Type B pancreatic cell (in vitro differentiated cells): ENCODE measurements at places on chromosomes 5 and 9.

GRCh38 chr9:87346061-87346665 lies 151.5 kb upstream of the DAPK1 start:
- no peaks in the 10 kb centered on the region for H3K36me3 ChIP-seq
- peak overlapping the region; percentile 23 for H3K4me3 ChIP-seq
- no peak for DNase-seq
- H3K4me1 ChIP-seq, result peaks cover 25% of the 10 kb centered on the region
- H3K27me3 ChIP-seq, result no peaks in the 10 kb centered on the region

DNA sequence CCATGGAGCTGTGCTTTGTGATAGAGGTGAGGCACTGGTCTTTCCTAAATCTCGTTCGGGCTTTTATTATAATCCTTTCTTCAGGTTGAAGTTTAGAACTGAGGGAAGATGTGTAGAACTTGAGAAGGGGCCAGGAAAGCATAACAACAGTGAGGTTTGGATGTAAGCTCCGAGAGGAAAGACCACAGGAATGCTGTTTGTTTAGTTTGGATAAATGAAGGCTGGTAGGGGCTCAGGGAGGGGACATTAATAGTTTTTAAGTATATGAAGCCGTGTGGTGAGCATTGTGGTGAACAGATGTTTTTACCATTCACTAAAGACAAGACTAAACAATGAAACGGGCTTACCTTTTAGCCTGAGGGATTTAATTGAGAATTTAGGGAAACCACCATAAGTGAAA lies 130.8 kb downstream of the ARHGAP26 start:
- H3K36me3 ChIP-seq, result peaks cover 14% of the 10 kb centered on the region
- no peaks in the 10 kb centered on the region for H3K27me3 ChIP-seq
- H3K4me3 ChIP-seq, result no peak overlapping the region
- peaks cover 22% of the 10 kb centered on the region for H3K4me1 ChIP-seq

GRCh38 chr9:32723789-32724325 lies 59.5 kb upstream of the TMEM215 start:
- H3K36me3 ChIP-seq, result no peaks in the 10 kb centered on the region
- DNase-seq, result no peak
- H3K4me3 ChIP-seq, result no peak overlapping the region
- H3K27ac ChIP-seq, result no peak overlapping the region

DNA sequence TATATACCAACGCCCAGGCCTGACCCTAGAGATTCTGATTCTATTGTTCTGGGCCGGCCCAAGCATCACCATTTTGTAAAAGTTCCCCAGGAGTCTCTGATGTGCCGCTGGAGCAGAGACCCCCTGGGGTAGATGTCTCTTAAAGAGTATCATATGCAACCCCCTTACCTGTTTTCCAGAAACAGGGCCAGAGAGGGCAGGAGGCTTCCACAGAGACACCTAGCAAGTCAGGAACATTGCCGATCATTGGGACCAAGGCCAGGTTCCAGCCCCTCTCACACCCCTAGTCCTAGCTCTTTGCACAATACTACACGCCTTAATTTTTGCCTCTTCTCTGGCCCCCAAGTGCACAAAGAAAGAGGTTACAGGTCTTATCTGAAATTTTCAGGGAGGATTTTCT lies 63.8 kb downstream of the TMOD1 start:
- H3K4me1 ChIP-seq, result peaks cover 6% of the 10 kb centered on the region
- no peak overlapping the region for H3K27ac ChIP-seq
- no peaks in the 10 kb centered on the region for H3K36me3 ChIP-seq
- peak; percentile 15 for DNase-seq

DNA sequence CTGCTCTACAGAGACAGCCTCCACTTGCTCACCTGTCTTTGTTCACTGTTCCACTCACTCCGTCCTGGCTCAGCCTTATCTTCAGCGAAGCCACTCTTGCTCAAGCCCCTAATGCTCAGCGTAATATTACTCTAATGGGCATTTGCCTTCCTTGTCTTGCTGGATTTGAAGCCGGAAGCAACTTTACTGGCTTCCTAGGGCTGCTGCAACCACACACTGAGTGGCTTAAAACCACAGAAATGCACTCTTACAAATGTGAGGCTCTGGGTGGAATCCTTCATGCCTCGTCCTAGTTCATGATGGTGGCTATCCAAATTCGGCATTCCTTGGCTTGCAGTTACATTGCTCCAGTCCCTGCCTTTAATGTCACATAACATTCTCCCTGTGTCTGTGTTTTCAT lies 85.5 kb upstream of the MARCHF11 start:
- no peak overlapping the region for H3K4me3 ChIP-seq
- H3K4me1 ChIP-seq, result no peaks in the 10 kb centered on the region
- H3K27me3 ChIP-seq, result peaks cover 5% of the 10 kb centered on the region
- H3K36me3 ChIP-seq, result no peaks in the 10 kb centered on the region

GRCh38 chr5:96716007-96716406 lies 53.8 kb downstream of the CAST start:
- DNase-seq, result no peak
- H3K36me3 ChIP-seq, result peaks cover 17% of the 10 kb centered on the region
- H3K4me3 ChIP-seq, result no peak overlapping the region
- peak overlapping the region; percentile 93 for H3K27ac ChIP-seq
- H3K4me1 ChIP-seq, result peaks cover 36% of the 10 kb centered on the region
- no peaks in the 10 kb centered on the region for H3K27me3 ChIP-seq

DNA sequence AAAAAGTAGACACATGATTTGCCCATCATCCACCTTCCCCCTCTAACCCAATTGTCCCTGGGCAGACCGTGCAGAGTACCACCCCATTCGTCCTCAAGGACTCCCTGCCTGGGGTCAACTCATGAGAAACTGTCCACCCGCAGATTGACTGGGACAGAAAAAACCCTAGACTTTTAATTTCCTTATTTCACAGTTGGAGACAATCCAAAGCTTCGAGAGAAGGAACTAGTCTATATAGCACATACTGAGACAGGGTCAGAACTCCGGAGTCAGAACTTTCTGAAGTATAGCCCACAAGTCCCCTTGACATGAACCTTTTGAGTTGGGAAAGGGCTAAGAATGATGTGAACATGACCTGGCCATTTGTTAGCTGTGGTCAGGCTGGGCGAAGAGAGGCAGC lies 7.5 kb upstream of the GPX3 start:
- H3K4me3 ChIP-seq, result no peak overlapping the region
- H3K27me3 ChIP-seq, result peaks cover 9% of the 10 kb centered on the region
- H3K4me1 ChIP-seq, result no peaks in the 10 kb centered on the region
- no peak for DNase-seq
- H3K36me3 ChIP-seq, result no peaks in the 10 kb centered on the region

GRCh38 chr5:151820271-151820670 lies 48.5 kb downstream of the G3BP1 start:
- H3K4me3 ChIP-seq, result no peak overlapping the region
- H3K4me1 ChIP-seq, result peaks cover 10% of the 10 kb centered on the region
- H3K27ac ChIP-seq, result no peak overlapping the region
- no peaks in the 10 kb centered on the region for H3K27me3 ChIP-seq
- no peak for DNase-seq

GRCh38 chr9:389159-389558 lies 174.5 kb downstream of the DOCK8 start:
- no peak overlapping the region for H3K4me3 ChIP-seq
- H3K27me3 ChIP-seq, result no peaks in the 10 kb centered on the region
- no peak for DNase-seq
- no peak overlapping the region for H3K27ac ChIP-seq

DNA sequence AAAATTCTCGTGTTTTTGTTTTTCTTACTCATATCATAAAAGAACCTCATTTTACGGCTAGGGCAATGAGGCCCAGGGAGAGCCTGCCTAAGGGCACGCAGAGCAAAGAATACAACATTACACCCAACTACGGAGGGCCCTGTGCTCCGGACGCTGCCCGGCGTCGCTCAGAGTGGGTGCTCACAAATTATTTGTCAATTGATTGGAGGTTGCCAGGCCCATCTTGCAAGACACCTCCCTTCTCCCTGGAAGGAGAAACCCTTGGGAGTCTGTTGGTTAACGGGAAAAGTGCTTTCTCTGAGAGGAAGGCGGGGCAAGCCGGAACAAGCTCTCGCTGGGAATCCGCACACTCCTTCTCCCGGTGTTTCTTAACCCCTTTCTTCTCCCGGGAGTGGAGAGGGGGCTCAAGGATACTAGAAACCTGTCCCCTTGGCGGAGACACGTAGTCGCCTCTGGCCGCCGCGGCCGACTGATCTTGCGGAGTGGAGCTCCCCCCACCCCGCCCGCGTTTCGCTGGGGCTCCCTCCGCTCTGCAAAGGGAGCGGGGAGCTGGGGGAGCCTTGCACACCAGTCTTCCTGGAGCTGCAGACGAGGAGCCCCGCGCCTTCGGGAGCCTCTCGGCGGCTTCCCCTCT lies 599.3 kb upstream of the SGCD start:
- H3K27ac ChIP-seq, result no peak overlapping the region
- H3K36me3 ChIP-seq, result no peaks in the 10 kb centered on the region
- H3K4me3 ChIP-seq, result peak overlapping the region; percentile 80
- no peak for DNase-seq
- H3K4me1 ChIP-seq, result peaks cover 9% of the 10 kb centered on the region

GRCh38 chr5:37121027-37121426 lies 128.1 kb downstream of the CPLANE1 start:
- H3K27ac ChIP-seq, result no peak overlapping the region
- no peaks in the 10 kb centered on the region for H3K4me1 ChIP-seq
- peaks cover 18% of the 10 kb centered on the region for H3K36me3 ChIP-seq

DNA sequence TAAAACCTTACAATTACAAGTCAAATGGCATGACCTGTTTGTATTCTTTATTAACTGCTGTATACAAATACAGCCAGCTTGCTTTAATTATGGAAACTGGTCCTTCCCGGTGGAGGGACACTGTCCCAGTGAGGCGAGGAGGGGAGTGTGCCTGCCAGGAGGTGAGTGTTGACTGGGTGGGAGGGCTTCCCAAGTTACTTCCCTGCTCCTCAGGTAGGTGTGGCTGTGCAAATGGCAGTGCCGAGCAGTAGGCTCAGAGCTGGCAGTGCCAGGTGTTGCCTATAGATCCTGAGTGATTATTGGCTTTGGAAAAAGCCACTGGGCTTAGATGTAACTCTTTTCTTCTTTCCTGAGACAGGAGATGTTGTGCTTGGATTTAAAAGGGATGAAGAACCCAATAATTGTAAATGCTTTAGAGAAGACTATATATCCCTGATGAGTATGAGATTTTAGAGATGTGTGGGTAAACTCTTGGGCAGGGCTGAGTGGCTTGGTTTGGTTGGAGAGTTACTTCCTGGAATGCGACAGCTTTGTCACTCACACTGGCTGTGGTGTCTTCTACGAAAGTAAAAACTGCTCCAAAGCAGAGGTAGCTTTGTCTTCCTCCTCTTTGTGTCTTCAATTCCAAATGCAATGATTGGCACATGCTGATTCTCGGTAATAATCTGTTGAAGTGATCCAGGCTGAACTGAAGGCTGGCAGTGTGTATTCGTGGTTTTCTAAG lies 43.7 kb downstream of the GLRX start:
- peaks cover 19% of the 10 kb centered on the region for H3K36me3 ChIP-seq
- H3K4me1 ChIP-seq, result peaks cover 7% of the 10 kb centered on the region
- no peaks in the 10 kb centered on the region for H3K27me3 ChIP-seq
- H3K4me3 ChIP-seq, result no peak overlapping the region
- DNase-seq, result no peak
- no peak overlapping the region for H3K27ac ChIP-seq

DNA sequence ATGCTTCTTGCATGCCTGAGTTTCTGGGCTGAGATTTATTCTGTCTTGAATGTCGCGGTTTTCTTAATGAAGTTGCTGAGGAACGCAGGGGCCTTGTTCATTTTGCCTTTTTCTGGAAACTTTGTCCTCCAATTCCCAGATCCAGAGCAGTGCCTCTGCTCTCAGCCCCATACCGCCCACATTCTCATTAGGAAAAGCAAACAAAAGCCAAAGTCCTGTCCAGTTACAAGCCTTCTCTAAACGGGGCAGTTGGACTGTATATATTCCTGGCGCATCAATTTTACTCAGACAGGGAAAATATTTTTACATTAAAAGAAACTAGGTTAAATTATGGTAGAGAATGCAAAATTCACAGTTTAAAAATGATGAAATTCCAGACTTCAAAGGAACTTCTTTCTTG lies 1.2 kb upstream of the PSAT1 start:
- H3K27me3 ChIP-seq, result no peaks in the 10 kb centered on the region
- peak overlapping the region; percentile 94 for H3K4me3 ChIP-seq
- peaks cover 34% of the 10 kb centered on the region for H3K4me1 ChIP-seq
- peak overlapping the region; percentile 94 for H3K27ac ChIP-seq
- DNase-seq, result no peak
- peaks cover 10% of the 10 kb centered on the region for H3K36me3 ChIP-seq

GRCh38 chr5:92519811-92520632 lies 1061.0 kb downstream of the NR2F1-AS1 start:
- H3K36me3 ChIP-seq, result no peaks in the 10 kb centered on the region
- no peak overlapping the region for H3K27ac ChIP-seq
- H3K27me3 ChIP-seq, result no peaks in the 10 kb centered on the region
- no peak for DNase-seq

DNA sequence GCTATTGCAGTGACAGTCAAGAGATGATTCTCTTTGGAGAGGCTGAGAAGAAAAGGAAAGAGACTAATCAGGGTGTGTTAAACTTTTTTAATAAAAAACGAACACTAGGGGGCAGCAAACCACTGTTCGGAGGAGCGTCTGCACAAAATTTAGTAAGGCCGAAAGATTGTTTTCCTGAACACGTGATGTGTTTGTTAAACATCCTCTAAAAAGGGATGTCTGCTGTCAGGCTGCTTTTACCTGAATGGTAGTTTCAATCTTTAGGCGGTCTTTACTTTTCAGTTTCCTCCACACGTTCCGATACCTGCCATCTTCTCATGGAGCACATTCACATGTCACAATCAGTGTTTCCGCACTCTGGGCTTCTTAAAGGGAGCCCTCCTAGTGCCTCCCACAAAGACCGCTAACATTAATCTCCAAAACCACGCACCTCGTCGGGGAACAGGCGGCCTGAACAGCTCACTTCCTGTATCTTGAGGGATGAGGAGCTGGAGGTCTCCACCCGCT lies 125.2 kb downstream of the GPBP1 start:
- peak overlapping the region; percentile 59 for H3K27ac ChIP-seq
- H3K4me1 ChIP-seq, result peaks cover 27% of the 10 kb centered on the region
- H3K27me3 ChIP-seq, result no peaks in the 10 kb centered on the region
- H3K36me3 ChIP-seq, result no peaks in the 10 kb centered on the region
- no peak for DNase-seq

DNA sequence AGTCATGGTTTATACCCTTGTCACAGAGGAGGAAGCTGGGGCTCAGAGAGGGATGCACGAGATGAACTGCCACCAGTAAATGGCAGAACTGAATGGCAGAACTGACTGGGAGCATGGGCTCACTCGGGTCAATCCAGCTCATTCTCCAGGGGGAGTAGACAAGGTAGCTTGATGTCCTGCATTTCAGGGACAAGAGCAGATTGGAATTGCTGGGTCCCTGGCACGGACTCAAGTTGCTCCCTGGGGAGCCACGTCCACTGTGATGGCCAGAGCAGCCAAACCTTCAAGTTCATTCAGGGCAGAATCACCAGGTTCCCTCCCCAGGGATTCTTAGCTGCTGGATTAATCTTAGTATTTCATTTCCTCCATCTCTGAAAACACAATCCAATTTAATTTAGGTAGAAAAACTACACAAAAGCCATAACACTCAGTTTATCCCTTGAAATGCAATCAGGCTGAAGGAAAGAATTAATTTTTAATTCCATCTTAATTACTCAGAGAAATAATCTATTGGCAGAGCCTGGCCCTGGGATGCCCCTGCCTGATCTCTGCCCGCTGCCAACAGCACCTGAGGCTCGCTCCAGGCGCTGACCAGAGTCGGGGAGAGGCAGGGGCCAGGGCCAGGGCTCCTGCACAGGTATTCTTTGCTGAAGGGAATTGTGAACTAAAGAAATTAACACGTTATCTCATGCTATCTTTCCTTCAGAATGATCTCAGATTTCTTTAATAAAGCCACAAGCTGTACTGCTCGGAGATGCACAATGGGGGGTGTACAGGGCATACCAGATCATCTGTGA lies 42.0 kb upstream of the UNC5A start:
- H3K27ac ChIP-seq, result no peak overlapping the region
- H3K36me3 ChIP-seq, result no peaks in the 10 kb centered on the region
- DNase-seq, result peak; percentile 50
- no peaks in the 10 kb centered on the region for H3K4me1 ChIP-seq

- no peak for DNase-seq
- no peaks in the 10 kb centered on the region for H3K4me1 ChIP-seq
- H3K4me3 ChIP-seq, result no peak overlapping the region
- peaks cover 25% of the 10 kb centered on the region for H3K27me3 ChIP-seq
Measured at GRCh38 chr9:107707428-107707837, 217.9 kb upstream of the KLF4 start.
